ENCODE measurements at places on chromosomes 7 and 10.

DNA sequence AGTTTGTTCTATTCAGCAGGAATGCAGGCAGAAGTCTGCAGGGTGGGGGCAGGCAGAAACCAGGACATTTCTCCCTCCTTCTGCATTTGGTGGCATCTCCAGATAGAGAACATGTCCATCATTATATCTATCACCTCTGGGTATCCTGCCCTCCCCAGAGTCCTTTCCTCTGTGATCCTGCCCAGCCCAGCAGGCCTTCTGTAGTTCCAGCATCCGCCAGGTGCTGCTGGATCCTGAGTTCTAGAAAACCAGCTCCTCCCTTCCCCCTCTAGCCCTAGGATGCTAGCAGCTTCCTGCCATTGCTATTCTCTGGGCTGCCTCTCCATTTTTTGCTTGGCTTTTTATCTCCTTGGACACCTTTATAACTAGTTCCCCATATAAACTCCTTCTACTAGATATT lies 180.3 kb downstream of the KCNMA1 start:
- DNase-seq, result no peak

DNA sequence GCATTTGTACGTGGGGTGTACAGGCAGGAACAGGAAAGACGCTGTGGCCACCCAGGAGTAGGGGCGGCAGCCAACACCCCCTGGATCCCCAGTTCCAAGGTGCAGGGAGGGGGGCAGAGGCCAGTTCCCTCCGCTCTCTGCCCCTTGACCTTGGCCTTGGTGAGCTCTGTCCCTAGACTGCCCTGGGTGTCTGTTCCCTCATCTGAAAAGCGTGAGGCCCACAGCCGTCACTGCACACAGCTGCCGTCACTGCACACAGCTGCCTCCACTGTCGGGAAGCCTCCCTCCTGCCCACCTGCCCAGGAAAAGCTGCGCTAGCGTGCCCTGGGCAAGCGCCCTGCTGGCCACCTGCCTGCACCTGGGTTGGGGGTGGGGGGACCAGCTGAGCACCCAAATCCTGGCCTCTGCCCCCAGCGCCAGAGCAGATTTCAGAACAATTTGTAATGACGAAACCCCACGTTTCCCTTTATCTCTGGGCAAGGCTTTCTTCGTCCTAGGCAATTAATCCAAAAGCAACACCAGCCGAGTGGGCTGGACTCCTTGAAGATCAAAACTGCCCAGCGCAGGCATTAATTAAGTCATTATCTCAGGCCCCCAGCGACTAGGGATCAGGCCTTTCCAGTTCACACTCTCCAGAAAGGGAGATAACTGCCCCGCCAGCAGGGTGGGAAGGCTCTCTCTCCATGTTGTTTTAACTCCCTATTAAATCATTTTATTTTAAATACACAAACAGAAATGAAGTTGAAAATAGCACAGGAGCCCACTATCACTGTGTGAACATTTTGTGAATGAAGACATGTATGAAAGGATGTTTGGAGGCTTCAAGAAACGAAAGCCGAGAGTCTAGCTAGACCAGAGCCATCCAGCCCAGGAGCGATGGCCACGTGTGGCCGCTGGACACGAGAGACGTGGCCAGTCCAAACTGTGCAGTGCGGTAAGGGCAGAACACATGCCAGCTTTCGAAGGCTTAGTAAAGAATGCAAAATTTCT lies 4.0 kb upstream of the PDGFA start:
- no peak for DNase-seq

DNA sequence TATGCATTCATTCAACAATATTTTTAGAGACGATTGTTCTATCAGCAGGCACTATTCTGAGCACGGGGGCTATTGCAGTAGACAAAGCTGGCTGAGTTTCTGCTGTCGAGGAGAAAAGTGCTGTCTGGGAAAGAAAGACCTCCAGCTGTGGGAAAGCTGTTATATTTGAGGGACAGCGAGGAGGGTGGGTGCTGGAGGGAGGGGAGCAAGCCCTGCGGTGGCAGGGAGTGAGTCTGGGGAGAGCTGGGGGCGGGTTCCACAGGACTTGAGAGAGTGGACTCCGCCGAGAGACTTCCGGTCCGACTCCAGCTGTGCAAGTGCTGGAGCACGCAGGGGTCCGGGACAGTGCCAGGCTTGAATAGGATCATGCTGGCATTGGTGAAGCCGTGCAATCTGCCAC lies 602.1 kb upstream of the FOXK1 start:
- DNase-seq, result no peak

DNA sequence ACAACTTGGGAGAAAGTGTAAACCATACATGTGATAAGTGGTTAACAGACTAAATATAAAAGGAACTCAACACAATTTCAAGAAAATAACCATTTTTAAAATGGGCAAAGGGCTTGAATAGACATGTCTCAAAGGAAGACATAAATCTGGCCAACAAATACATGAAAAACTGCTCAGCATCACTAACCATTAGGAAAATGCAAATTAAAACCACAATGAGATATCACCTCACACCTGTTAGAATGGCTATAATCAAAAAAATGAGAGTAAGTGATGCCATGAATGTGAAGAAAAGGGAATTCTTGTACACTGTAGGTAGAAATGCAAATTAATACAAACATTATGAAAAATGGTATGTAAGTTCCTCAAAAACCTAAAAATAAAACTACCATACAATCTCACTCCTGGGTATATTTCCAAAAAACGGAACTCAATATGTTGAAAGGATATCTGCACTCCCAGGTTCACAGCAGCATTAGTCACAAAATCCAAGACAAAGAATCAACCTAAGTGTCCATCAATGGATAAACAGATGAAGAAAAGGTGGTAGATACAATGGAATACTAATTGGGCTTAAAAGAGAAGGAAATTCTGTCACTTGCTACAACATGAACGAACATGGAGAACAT lies 5.6 kb downstream of the SNX13 start:
- no peak for DNase-seq

GRCh38 chr7:37901236-37901827 lies 15.3 kb downstream of the SFRP4 start:
- DNase-seq, result no peak

GRCh38 chr10:58264780-58265179 lies 2.9 kb downstream of the IPMK start:
- no peak for DNase-seq

GRCh38 chr10:124172181-124172916 lies 79.0 kb upstream of the CHST15 start:
- no peak for DNase-seq

Measured in GM13977 (cell line).